Activated CD8-positive, alpha-beta memory T cell treated with anti-CD3 and anti-CD28 coated beads for 48 hours (primary cell): ENCODE measurements at places on chromosomes 7 and 10.
A peak's percentile ranks its signal among the peaks of the same experiment; 100 is the strongest.

DNA sequence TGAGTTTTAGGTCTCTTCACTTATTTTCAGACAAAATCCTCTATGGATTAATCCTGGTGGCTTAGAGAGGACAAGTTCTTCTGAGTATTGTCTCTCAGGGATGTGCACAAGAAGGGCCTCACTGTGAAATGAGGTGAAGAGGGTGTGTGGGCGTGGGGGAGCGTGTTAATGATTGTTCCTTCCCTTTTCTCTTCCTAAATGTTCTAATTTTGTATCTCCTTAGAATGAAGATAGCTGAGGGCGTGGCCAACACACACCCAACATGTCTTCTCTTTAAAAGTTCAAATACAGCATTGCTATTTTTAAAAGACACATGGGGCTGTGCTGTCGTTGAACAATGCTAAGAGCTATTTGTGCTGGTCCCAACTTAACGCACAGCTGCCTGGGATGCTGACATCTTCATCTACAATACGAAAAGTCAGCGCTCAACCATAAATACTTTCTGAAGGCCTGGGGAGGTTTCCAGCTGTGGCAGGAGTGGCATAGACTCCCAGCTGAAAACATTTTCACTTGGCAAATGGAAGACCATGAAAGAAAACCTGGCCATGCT, 135.9 kb downstream of the JCAD start:
- DNase-seq, result no peak

DNA sequence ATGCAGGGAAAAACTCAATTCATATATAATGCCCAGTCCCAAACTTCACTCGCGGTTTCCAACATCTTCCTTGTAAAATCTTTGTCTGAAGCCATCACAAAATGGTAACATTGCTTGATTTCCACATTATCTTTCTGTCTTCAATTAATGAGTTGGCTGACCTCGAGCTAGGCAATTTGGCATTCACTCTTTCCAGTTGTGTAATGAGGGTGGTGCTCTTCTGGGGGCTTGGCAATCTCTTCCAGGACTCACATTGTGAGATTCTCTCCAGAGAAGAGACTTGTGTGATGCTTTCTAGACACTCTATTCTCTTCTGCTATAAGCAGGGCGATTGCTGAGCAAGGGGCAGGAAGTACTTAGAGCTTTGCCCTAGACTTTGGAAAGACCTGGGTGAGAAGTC, 179.5 kb downstream of the JCAD start:
- no peak for DNase-seq

DNA sequence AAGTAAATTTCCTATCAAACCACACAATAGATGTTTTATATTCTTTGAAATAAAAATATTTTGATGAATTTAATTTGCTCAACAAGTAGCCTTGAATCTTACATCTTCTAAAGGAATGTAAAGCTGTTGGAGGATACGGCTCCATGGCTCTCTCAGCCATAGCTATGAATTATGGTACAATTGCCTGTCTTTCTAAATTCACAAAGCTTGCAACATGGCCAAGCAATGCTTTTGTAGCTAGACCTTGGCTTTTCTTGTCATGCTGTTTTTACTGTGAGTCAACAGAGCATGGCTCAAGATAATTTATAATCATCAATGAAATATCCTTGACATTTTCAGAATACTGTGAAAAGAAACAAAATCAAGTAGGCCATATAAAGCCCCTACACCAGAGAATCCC, 286.7 kb downstream of the CACNA2D1 start:
- no peak for DNase-seq

- no peak for DNase-seq
These were observed 3.5 kb downstream of the DENND11 start for GRCh38 chr7:141698247-141699015.

- no peak for DNase-seq
These were observed 34.5 kb downstream of the SMURF1 start for GRCh38 chr7:99109108-99110051.

GRCh38 chr10:93299195-93299594, 182.9 kb downstream of the MYOF start:
- no peak for DNase-seq

DNA sequence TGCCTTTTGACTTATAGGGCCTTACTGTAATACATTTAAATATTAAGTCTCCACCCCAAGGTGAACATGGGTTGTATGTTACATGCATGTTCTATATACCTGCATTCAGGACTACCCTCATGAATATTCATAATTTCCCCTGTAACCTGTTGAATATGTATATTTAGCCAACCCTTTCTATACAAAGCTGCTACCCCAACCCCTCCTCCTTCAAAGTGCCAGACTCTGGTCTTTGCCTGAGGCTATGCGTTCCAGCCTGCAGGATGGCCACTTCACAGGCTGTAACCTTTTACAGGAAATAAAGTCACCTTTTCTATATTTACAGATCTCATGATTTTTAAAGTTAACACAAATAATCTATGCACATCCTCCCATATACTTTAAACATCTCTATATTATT, 10.1 kb upstream of the UNC5B start:
- no peak for DNase-seq

DNA sequence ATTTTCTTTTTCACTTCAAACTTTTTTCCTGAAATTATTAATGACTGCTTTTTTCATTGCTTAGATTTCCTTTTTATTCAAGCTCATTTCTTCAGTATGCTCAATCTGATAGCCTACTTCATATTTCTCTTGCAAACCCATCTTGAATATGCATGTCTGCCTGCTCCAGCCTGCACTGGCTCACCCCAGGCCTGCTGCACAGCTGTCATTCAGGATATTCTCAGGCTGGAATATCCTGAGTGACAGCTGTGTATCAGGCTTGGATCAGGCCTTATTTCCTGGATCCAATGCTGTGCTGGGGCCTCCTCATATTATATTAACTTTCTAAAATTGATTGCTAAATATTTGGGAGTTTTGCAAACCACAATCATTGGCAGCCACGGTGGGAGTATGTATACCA, 120.2 kb upstream of the TNS3 start:
- no peak for DNase-seq

DNA sequence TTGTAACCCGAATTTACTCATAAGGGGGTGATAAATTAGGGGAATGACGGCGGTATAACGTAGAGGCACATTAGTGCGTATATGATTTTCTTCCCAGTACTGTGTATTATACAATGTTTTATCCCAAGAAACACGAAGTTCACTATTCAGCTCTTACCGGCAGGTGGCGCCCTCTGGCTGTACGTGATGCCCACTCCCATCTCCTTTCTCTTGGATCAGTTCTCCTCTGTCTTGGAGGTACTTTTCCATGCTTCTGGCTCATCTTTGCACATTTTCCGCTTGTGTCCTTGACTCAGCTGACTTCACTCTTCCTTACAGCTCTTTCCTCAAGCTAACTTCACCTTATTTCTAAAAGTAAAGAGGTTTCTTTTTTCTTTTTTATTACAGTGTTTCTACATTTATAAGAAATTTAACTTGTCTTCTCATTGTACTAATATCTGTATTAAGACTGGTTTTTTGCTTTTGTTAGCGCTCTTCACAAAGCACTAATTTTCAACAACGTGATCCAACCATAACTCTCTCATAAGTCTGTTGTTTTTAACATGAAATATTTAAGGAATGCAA, 21.3 kb downstream of the TMEM176B start:
- peak; percentile 69 for DNase-seq

DNA sequence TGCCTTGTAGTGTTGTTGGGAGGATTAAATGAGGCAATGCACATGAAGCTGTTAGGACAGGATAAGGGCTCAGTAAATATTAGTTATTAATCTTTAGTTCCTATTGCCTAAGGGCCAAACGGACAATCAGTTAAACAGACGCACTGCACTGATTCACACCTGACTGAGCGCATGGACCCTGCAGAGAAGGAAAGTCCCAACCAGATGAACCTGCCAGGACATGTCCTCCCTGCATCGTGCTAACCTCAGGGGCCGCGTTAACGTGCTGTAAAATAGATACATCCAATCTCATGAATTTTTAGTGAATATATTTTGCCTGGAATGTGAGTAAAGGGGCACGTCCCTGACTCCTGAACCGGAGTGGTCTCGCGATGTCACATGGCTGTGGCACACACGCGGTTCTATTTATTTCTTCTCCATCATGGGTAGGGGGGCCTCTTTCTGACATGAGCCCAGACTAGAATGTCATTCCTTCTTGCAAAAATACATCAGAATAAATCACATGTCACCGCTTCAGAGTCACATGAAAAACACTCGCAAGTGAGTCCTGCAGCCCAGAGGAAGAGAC, 12.3 kb downstream of the ADARB2 start:
- no peak for DNase-seq

DNA sequence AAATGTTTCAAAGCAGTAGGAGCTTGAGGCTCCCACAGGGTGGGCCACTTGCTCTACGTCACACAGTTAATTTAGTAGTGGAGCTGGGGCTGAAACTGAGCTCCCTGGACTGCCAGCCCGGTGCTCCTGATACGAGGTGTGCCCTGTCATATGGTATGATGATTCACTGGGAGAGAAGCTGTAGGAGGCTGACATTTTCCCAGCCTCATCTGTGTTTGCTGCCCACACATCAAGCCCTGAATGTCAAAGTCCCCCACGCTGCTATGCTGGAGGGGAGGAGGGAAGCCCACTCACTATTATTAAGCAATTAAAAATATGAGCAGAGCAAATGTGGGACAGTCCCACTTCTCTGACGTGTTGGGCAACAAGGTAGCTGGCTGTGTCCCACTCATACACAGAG, 81.2 kb upstream of the SORCS3 start:
- DNase-seq, result no peak

DNA sequence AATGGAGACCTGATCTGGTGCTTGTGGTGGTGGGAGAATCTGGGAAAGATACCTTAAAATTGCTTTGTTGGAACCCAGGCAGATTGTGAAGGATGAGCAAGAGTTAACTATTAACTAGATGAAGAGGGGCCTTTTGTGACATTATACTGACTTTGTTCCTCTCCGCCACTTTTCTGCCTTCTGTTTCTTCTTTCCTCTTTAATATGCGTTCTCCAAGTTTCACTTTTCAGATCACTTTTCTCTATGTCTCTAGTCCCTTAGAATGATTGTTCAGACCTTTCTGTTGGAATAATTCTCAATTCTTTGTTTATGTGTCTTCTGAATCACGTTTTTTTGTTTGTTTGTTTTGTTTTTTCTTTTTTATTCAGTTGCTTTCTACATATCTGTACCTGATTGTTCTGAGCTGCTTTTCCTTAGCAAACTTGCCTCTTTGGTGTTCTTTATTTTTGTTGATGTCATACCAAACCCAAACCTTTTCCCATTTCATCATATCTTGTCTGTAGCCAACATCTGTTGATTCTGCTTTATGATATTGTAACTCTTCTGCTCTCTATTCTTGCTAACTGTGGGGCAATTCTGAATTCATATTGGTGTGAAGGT, 2.8 kb downstream of the BMPR1A start:
- no peak for DNase-seq

GRCh38 chr7:136002802-136003201, 25.6 kb upstream of the MTPN start:
- no peak for DNase-seq

GRCh38 chr10:128123846-128124245, 2.4 kb downstream of the MKI67 start:
- DNase-seq, result no peak
